ENCODE measurements at places on chromosomes 7 and 10.

DNA sequence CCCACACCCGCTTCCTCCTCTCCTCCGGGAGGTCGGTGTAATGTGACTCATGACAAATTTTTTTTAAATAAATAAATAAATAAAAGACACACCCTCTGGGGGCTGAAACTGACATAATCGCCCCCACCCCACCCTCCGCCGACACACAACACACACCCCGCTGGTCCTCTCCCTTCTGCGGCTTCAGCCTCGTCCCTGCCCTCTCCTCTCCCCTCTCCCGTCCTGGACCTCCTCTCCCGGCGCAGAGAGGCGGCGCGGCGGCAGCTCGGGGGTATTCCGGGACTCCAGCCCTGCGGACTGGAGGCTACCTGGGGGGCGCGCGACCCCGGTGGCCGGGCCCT is 686 bp downstream of the ABI1 start:
- peak; percentile 60 for DNase-seq

- DNase-seq: no peak
These were observed 707.2 kb downstream of the MAGI2 start for GRCh38 chr7:78746301-78746700.

DNA sequence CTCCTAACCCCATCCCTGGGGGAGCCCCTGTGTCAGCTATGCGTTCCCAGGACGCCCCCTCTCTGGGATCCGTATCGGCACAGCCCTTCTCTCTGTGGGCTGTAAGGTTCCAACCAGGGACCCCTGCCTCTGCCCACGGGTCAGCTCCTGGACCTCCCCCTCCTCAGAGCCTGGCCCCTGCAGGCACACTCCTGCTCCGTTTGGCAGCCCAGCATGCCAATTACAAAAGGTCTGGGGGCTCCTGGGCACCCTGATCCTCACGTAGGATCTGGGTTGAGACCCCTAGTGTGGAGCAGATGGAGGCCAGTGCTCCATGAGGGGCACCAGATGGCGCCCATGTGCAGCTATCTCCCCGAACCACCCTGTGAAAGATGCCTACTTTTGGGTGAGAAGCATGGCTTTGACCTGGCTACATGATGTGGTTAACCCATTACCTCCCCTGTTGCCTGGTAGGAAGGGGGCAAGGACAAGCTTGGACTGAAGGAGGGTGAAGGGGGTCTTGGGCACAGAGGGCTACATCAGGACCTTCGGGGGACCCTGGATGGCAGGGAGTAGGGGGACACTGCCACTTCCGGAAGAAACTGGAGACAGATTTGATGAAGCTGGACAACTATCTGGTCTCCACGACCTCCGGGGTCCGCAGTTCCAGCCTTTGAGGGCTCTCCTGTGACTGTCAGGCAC is 9.0 kb downstream of the TACR2 start:
- DNase-seq: no peak

DNA sequence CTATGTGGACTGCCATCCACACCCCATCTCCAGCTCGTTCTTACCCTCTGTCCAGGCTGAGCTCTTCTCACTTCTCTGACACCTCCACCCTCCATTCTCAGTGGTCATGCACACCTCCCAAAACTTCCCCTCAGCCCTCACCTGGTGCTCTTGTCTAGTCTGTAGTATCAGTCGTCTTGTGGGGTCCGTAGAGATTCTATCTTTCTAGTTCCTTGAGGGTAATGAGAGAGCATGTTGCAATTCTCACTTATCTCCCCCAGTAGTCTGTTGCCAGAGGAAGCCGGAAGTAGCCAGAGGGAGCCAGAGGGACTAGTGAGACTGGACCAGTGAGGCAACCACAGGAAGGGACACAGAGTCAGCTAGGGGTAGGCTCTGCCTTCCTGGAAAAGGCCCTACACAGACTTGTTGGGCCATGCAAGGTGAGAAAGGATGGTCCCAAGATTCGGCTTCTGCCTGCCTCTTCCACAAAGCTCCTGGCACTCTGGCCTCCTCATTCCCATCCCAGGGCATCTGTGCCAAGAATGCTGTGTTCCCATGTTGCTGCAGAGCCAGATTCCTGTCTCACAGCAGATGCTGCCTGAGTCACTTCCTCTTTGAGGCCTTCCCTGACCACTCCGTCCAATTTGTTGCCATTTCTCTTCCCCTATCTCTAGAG is 50.6 kb upstream of the DUSP5 start:
- no peak for DNase-seq

- DNase-seq: no peak
These were observed 332.9 kb downstream of the PTEN start for GRCh38 chr10:88196291-88196690.

DNA sequence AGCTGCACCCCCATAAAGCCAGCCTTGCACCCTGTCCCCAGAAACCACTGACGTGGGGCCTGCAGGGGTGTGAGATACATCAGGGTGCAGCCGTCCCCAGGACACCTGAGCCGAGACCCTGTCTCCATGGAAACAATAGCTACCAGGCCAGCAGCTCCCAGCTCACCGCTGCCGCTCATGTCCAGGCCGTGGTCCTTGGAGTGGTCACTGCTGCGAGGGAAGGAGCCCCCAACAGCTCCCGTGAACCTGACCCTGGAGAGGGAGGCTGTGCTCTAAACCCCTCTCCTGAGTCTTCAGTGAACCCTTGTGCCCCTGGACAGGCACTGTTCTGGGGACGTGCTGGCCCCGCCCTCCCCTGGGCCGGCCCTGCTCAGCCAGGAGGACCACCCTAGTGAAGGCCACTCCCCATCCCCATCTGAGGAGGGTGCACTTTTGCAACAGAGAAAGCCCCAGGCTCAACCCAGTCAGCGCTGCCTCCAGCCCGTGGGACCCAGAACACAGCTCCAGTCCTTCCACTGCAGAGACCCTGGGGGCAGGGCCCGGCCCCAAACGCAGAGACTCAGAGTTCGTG is 19.6 kb upstream of the INPP5A start:
- no peak for DNase-seq

- DNase-seq: no peak
These were observed 199.1 kb downstream of the HERPUD2 start for GRCh38 chr7:35495844-35496243.

DNA sequence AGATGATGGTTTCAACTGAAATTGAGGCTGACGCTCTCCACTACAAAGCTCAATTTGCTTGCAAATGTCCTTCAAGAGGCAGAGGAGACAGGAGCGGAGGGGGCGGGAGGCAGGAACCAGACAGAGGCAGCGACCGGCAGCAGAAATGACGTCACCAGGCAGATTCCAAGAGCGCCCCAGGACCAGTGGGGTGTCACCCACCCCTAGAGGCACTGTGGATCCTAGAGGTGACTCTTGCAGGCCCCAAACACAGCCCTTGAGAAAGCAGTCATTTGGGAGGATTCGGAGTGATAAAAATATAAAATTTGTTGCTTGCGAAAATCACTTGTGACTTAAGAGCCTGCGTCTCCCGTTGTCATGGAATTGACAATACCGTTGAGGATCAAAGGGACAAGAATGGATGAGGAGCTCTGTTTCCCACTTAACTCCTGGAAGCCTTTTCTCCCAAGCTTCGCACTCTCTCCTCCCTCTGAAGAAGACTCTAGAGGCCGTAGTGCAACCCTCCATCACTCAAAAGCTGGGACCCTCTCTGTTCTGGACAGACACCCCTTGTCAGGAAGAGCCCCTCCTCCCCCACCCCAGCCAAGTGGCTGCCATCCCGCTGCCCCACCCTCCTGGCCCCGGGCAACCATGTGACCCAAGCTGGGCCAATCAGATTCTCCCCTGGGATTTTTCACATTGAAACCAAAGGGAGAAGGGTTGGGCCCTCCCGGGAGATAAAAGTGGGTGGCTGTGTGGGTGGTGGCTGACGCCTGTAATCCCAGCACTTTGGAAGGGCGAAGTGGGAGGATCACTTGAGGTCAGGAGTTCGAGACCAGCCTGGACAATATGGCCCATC is 16.3 kb upstream of the SLC29A4 start:
- DNase-seq: no peak

DNA sequence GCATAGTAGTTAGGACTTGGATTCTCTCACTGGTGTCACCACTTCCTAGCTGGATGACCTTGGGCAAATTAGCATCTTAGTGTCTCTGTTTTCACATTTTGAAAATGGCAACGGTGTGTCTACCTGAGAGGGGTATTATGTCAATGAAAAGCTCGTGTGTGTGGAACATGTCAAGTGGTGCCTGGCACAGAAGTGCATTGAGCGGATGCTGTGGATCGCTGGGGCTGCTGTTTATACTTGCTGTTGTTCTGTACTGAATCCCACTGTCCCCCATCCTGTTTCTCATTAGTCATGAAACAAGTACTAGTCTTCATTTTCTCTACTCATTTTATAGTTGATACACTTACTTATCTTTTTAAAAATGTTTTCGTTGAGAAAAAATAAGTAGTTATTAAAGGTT is 26.1 kb downstream of the RBM33 start:
- no peak for DNase-seq

- no peak for DNase-seq
These were observed 569.8 kb downstream of the CALN1 start for GRCh38 chr7:71842381-71842780.

DNA sequence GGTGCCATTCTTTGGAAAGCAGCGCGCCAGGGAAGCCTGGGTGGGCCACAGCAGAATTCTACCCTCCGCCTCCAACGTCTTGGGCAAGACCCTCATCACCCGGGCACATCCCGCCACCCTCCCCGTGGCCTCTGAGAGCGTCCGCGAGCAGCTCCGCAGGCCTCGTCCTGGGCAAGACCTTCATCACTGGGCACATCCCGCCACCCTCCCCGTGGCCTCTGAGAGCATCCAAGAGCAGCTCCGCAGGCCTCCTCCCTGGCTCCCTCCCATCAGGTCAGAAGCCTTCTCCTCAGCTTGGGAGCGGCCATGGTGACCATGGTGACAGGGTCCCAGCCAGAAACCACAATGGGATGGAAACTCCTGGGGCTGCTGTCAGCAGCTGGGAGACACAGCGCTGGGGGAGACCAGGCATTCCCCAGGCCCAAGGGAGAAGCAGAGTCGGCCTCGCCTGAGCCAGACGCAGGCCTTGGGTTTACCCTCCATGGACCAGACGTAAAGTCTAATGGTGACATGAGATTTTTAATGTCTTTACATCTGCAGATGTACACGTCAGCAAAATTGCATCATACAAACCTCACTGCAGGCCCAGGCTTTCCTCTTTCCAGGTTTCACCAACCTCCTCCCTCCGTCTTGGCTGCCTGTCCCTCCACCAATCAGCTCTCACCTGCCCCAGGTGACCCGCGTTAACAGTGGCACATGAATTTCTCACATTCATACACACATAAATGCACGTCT is 55.1 kb upstream of the PPP2R2D start:
- DNase-seq: no peak

DNA sequence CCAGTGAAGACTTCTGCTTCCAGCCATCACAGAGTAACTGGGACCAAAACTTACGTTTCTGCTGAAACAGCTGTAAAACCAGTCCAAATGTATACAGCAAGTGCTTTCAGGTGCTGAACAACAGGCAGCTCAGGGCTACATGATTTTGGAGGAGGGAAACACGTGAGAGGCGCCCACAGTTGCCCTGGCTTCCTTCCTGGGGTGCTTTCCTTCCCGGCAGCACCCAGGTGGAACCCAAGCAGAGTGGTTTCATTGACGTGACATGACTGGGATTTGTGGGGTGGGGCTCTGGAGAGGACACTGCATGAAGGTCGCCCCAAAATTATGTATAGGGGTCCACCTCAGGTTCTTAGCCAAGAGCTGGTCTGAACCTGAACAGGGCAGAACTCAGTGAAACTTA is 34.2 kb downstream of the IL2RA start:
- DNase-seq: no peak

DNA sequence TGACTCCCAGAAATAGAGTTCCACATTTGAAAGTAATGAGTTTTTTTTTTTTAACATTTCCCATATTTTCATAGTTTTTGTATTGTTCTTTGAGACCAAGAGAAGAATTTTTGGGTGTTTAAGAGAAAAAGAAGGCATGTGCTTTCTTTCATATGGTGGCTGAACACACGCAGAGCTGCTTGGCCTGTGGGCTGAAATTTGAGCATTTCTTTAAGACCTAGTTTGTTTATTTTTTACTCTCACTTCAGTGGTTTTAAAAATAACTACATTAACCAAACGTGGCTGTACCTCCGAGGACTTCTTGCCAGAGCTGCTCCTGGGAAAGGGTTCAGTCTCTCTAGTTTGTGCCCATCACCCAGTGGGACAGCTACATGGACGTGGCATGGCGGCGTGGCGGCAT is 58.3 kb downstream of the INPP5A start:
- DNase-seq: no peak

DNA sequence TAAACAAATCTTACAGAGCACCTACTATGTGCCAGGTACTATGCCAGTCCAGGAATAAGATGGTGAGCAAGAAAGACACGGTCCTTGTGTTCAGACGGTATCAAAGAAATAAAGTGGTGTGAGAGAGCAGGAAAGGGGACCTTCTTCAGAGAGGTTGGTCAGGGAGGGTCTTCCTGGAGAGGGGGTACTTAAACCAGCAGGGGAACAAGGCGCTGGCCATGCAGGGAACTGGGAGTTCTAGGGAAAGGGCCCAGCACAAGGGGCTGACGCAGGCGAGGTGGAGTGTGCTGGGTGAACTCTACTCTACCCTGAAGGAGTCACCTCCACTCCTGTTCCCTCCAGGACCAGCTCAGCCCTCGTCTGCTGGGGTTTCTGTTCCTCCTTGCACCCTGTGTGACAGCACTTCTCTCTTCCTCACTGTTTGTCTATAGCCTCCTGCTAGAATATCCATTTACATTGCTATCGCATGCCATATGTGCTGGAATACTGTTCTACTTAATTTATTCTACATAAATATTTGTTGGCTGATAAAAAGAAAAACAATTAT is 73.5 kb downstream of the AOAH start:
- DNase-seq: no peak

GRCh38 chr10:3054183-3054850 is 13.0 kb upstream of the PFKP start:
- DNase-seq: no peak
